ENCODE measurements at places on chromosomes 2 and 18. TPM values are rescaled to one million over a fixed set of nuclear protein-coding genes. Genes with fewer than 3 reads are reported as not detected.

DNA sequence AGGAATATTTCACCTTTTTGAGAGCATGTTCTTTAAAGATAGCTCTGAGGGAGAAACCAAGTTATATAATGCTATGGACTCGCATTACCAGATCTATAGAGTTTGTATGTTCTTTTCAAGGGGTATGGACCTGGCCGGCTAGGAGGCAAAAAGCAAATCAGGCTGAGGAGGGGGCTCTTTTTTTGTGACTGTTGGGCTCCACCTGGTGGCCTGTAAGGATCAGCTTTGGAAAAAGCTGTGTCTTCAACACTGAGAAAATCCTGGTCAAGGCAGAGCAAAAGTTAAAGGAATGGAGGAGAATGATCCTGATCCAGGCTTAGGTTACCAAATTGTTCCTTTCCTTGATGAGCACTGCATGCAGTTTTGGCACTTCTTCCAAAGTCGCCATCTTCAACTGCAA is 180.5 kb downstream of the DIS3L2 start:
- H3K4me3 ChIP-seq = no peak overlapping the region
- DNase-seq = no peak
- no peaks in the 10 kb centered on the region for H3K36me3 ChIP-seq
- peaks cover 47% of the 10 kb centered on the region for H3K4me1 ChIP-seq

- H3K27ac ChIP-seq = peak overlapping the region; percentile 63
- no peaks in the 10 kb centered on the region for H3K36me3 ChIP-seq
- H3K27me3 ChIP-seq = peaks cover 4% of the 10 kb centered on the region
- H3K4me1 ChIP-seq = peaks cover 27% of the 10 kb centered on the region
Observed at GRCh38 chr18:39841482-39842365, 2113.3 kb upstream of the PIK3C3 start.

DNA sequence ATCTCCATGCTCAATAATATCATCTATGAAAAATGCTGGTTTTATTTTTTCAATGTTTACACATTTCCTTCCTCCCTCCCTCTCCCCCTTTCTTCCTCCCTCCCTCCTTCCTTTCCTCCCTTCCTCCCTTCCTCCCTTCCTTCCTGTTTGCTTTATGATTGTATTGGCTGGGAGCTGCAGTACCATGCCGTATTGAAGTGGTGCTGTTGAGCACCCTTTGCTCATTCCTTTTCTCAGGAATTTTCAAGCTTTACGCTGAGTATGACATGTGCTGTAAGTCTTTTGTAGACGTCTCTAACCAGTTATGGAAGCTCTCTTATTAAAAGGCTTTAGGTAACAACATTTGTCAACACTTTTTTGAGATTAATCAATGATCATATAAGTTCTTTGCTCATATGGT is 100.4 kb downstream of the SNTG2 start:
- no peak overlapping the region for H3K4me3 ChIP-seq
- H3K27me3 ChIP-seq = no peaks in the 10 kb centered on the region
- peaks cover 7% of the 10 kb centered on the region for H3K36me3 ChIP-seq
- H3K27ac ChIP-seq = no peak overlapping the region
- no peak for DNase-seq
- peaks cover 82% of the 10 kb centered on the region for H3K4me1 ChIP-seq

DNA sequence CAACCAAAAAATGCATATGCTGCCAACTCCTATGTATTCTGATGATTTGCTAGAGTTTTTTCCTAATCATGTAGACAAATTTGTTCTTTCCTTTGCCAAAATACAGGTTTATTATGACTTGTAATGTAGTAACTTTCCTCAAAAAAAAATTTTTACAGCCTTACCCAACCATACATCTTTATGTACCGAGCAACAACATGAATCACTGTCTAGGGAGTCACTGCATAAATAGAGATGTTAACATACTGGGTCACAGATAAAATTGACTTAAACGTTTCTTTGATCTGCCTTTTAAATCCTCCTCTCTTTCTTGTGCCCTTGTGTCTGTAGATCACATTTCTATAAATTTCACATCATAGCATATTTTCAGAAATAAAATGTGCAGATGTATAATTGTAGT is 143.6 kb downstream of the MBD2 start:
- H3K27ac ChIP-seq = no peak overlapping the region
- H3K4me3 ChIP-seq = no peak overlapping the region

GRCh38 chr2:205834796-205835195 is 152.5 kb downstream of the NRP2 start:
- H3K36me3 ChIP-seq = no peaks in the 10 kb centered on the region
- peaks cover 16% of the 10 kb centered on the region for H3K27me3 ChIP-seq
- no peak overlapping the region for H3K4me3 ChIP-seq
- H3K27ac ChIP-seq = no peak overlapping the region

DNA sequence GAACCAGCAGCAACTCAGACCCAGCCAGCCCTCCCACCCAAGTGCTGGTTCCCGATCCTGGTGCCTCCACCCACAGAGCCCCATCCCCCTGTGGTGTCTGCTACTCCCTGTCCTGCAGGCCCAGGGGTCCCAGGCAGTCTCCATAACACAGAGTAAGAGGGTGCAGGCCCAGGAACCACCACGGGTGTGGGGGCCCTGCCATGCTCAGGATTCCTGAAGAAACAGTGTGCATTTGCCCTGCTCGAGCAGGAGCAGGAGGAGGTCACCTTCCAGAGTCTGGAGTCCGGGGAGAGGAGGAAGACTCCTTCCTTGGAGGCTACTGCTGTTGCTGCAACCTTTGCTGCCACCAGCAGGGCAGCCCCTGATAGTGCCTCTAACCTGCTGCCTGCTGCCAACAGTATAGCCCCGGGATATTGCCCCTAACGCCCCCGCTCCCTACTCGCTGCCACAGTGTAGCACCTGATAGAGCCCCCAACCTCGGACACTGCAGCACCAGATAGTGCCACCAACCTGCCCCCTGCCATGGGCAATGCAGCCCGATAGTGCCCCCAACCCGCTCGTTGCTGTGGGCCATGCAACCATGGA is 46.8 kb upstream of the ANKRD62 start:
- no peak for DNase-seq
- no peak overlapping the region for H3K4me3 ChIP-seq
- H3K36me3 ChIP-seq = no peaks in the 10 kb centered on the region
- H3K27ac ChIP-seq = no peak overlapping the region

LIPG gene
- not detected for total RNA-seq

DNA sequence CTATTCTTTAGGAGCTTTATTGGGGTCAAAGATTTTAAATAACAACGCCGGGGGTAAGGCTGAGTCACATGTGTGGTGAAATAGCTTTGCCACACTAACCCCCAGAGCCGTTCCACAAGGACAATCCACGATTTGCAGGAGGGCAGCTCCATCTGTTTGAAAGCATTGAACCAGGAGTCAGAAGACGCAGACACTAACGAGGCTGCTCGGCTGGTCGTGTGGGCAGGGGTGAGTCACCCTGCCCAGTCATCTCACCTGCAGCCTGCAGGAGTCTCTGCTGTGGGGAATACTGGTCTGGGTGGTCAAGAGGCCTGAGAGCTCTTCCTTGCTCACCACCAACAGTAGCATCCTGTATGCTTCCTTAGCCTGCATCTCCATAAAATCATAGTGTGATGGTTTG is 149.2 kb upstream of the NCK2 start:
- no peak for DNase-seq
- H3K4me3 ChIP-seq = no peak overlapping the region
- H3K36me3 ChIP-seq = no peaks in the 10 kb centered on the region
- H3K27me3 ChIP-seq = peaks cover 29% of the 10 kb centered on the region
- peaks cover 7% of the 10 kb centered on the region for H3K4me1 ChIP-seq

KCNE4 gene
- 7.9 TPM for total RNA-seq

DNA sequence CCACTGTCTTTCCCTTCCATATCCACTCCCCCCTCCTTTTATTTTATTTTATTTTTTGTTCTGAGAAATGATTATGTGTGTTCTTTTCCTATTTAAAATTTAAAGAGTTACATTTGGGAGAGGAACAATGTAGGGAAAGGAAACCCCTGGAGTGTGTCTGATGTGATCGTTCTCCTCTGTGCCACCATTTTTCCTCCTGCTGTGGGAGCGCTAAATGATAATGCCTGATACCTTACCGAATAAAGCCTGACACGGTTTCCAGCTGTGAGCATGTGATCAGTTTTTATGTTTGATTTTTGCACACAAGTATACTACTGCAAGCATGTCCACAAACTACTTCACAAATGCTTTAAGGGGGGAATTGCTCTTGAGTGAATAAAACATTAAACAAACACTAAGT is 317.8 kb upstream of the FANCL start:
- no peaks in the 10 kb centered on the region for H3K36me3 ChIP-seq
- no peaks in the 10 kb centered on the region for H3K4me1 ChIP-seq
- H3K27ac ChIP-seq = no peak overlapping the region
- no peak for DNase-seq

DNA sequence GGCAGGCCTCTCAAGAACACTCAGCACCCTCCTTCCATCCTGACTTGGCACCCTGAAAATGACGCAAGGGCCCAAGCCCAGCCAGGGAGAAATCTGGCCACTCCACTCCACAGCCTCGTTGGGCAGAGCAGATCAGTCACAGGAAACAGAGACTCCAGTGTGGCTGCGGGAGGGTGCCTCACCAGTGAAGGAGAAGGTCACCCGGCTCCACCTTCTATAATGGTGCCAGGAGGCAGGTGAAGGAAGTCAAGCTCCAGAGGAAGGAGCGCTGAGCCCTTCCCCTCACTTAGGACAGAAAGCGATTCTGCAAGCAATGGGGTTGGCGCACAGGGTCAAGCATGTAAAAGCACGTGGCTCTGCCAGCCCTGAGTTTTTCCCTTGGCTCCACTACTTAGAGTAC is 35.3 kb downstream of the CRACDL start:
- no peak for DNase-seq
- no peaks in the 10 kb centered on the region for H3K36me3 ChIP-seq
- H3K27me3 ChIP-seq = peaks cover 32% of the 10 kb centered on the region

ARL4C gene
- total RNA-seq = 3.6 TPM

DNA sequence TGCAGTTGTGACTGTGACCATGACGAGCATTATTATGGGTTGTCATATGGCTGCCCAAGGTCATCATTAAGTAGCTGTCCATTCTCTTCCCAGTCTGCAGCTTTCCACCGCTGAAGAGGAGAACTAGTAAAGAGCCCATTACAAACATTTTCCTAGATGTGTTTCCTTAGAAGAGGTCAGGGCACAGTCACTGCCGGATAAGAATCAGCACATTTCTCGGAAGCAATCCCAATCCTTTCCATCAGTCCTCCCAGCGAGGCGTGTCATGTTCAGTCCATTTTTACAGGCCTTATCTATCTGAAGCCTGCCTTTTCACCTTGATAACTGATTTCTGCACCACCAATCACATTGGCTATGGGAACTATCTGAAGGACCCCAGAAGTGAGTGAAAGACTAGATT is 319.9 kb upstream of the SLC14A2 start:
- DNase-seq = no peak
- H3K27me3 ChIP-seq = peaks cover 4% of the 10 kb centered on the region
- H3K4me1 ChIP-seq = no peaks in the 10 kb centered on the region
- no peak overlapping the region for H3K4me3 ChIP-seq
- no peaks in the 10 kb centered on the region for H3K36me3 ChIP-seq

GRCh38 chr2:85215448-85216401 is 82.5 kb downstream of the TCF7L1 start:
- peak; percentile 87 for DNase-seq
- no peaks in the 10 kb centered on the region for H3K36me3 ChIP-seq
- peak overlapping the region; percentile 80 for H3K27ac ChIP-seq
- peak overlapping the region; percentile 41 for H3K4me3 ChIP-seq
- H3K4me1 ChIP-seq = peaks cover 26% of the 10 kb centered on the region

Measured in HFFc6 (cell line).